ENCODE measurements at places on chromosomes 3 and 15.

GRCh38 chr3:158864492-158864891, 62.6 kb downstream of the MFSD1 start:
- no peak for DNase-seq

DNA sequence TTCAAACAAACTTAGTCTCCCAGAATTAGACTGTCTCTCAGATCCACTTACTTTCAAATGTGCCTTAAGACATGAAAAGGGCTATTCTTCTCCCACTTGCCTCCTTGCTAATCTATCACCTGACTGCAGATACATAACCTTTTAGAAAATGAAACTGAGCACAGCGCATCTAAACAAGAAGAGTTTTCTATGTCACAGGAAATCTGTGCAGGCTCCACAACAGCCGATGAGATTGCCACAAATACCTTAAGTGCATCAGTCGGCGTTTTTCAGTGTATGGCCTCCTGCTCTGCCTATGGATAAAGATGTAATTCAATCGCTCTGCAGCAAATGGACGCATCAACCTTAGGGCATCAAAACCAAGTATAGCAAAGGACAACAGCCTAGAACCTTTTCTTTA, 544.2 kb downstream of the FOXP1 start:
- peak; percentile 39 for DNase-seq

DNA sequence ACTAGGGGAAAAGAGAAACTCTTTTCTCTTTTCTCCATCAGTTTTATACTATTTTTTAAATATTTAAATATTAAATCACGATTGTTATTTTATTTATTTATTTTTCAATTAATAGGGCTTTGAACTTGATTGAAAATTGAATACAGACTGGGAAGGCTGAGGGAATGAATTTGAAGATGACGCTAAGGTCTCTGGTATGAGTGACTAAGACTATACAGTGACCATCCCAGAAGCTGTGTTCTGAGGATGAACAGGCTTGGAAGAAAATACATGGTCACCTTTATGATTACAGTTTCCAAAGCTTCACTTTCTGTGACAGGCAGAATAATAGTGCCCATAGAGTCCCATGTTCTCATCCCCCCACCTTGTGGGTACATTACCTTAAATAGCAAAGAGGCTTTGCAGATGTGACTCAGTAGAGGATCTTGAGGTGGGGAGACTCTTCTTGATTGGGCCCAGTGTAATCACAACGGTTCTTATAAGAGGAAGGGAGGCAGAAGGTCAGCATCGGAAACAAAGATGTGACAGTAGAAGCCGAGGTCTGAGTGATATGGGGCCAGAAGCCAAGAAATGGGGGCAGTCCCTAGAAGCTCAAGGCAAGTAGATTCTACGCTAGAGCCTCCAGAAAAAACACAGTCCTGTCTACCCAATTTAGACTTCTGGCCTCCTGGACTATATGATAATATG, 51.0 kb upstream of the LPP start:
- DNase-seq: no peak

DNA sequence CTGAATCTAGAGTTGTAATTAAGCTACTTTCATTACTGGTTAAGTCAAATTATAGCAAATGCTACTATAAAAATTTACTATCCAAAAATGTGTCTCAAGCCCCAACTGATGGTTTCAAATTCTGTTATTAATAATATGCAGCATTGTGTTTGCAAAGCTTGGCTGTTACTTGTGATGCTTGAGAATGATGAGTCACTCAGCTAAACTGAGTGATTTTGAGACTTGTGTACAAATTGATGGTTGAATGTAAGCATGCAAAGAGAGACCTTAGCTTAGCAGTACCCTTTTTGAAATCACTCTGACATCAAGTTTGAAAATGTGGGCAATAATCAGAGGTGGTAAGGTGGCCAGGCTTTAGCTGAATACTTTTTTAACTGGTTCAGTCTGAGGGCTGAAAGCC, 27.6 kb downstream of the OPA1 start:
- no peak for DNase-seq

GRCh38 chr3:118772547-118773011, 262.1 kb downstream of the IGSF11 start:
- no peak for DNase-seq

DNA sequence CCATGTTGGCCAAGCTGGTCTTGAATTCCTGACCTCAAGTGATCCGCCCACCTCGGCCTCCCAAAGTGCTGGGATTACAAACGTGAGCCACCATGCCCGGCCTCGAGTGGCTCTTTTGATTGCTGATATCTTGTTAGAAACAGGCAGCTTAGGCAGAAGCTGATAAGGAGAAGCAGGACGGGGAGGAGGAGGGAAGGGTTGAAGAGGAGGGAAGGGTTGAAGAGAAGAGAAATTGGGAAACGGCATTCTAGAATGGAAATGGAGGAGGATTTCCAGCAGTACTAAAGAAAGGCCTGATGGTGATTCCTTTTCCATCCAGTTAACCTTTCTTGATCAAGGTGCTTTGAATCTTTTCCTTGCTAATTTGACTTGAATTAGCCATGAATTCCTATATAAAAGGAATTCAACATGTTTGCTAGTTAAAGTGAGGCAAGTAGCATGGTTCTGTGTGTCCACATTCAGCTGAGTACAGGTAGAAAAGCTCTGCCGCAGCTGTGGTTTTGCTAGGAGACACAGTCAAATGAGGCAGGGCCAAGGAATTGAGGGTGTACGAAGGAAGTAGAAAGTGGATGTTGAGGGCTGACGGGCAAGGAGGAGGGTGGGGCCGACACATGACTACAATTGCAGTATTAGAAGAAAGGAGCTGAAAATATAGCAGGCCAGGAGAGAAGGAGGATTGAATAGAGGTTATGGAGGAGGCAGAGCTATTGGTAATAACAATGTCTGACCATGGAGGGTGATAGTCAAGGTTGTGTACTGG, 27.2 kb upstream of the ATP1B3 start:
- no peak for DNase-seq

GRCh38 chr3:190175490-190175889, 54.8 kb upstream of the P3H2 start:
- DNase-seq: no peak

- DNase-seq: no peak
These were observed 37.4 kb upstream of the VEPH1 start for GRCh38 chr3:157540656-157541055.

DNA sequence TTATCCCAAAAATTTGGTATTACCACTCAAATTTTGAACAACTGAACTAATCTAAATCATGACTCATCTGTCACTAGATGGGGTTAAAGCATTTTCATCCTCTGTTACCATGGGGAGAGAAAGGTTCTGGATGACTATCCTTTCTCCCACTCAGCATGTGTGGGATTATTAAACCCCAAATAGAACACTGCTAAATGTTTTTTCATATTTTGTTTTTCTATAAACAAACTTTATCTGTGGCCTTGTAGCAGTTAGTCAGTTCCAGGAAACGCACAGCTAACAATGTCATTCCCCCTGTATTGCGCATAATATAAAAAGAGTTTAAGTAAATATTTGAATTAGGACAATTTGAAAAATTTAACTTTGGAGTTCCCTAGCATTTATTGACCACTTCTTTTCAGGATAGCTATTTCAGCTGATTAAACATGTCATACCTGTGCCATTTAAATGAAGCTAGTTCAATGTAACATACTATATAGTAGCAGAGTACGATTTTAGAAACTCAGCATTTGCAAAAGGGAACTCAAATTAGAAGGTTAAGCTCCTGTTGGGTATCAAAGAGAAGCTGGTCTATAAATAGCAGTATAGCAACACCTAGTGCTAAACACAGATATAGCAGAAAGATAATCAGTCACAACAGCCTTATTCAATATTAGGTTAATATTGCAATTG, 9.2 kb upstream of the TMEM212 start:
- DNase-seq: no peak

DNA sequence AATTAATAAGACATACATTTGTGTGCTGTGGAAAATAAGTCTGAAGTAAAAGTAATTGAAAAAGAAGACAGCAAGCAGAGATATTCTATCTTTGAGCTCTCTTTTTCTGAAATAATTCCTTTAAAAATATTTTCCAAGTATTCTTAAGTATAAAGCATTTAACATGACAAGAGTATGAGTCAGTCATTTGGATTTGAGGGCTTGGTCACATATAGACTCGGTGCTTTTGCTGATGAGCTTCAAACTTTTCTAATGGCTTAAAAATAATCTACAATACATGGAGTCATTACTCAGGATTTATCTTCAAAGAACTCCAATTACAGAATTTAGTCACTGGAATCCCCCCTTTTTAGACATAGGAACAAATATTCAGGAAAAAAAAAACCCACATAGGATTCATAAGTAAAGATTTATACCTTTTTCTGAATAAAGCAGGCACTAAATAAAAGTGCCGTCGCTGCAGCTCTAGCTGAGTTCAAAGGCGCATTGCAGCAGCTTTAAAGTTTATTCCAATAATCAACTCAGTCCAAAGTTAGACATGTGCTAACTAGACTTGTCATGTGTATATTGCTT, 147.5 kb downstream of the CTNNB1 start:
- DNase-seq: no peak

GRCh38 chr3:163126115-163126514, 1629.5 kb downstream of the OTOL1 start:
- no peak for DNase-seq

- no peak for DNase-seq
These were observed 89.3 kb upstream of the P2RY1 start for GRCh38 chr3:152745646-152746045.

- no peak for DNase-seq
These were observed 196.8 kb downstream of the ADAMTSL3 start for GRCh38 chr15:83850501-83851245.

Data from central memory CD4-positive, alpha-beta T cell (primary cell).